ENCODE measurements at places on chromosomes 2 and 18.
A peak's percentile ranks its signal among the peaks of the same experiment; 100 is the strongest.

DNA sequence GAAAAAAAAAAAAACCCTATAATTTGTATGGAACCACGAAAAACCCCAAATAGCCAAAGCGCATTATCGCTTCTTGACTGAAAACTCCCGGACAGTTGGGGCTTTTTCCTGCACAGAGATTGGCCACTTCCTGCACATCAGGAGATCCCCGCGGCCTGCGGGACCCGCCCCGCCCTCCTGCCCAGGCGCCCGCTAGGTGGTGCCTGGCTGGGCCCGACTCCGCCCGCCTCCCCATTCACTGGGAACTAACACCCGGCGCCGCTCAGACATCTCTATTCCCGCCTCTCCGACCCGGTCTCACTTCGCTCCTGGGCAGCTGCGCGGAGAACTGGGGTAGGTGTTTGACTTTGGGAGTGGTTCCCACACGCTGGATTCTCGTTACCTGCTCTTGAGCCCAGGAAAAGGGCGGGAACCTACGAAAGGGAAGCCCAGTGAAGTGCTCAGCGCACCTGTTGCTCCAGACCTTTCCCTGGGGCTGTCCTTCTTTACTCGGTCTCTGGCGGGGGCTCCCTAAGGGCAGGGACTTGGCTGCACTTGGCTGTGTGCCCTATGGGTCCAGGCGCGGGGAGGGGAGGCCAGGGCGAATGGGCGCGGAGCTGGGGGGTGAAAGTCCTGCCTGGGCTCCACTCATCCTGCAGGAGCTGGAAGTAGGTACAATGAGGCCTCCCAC is at the start of gene HMSD:
Gene HMSD, plus strand, starts transcription at position 234 of the 670 bp plus-strand sequence. CDS start 4,155 bp downstream, outside the sequence.
- DNase-seq: peak; percentile 89

DNA sequence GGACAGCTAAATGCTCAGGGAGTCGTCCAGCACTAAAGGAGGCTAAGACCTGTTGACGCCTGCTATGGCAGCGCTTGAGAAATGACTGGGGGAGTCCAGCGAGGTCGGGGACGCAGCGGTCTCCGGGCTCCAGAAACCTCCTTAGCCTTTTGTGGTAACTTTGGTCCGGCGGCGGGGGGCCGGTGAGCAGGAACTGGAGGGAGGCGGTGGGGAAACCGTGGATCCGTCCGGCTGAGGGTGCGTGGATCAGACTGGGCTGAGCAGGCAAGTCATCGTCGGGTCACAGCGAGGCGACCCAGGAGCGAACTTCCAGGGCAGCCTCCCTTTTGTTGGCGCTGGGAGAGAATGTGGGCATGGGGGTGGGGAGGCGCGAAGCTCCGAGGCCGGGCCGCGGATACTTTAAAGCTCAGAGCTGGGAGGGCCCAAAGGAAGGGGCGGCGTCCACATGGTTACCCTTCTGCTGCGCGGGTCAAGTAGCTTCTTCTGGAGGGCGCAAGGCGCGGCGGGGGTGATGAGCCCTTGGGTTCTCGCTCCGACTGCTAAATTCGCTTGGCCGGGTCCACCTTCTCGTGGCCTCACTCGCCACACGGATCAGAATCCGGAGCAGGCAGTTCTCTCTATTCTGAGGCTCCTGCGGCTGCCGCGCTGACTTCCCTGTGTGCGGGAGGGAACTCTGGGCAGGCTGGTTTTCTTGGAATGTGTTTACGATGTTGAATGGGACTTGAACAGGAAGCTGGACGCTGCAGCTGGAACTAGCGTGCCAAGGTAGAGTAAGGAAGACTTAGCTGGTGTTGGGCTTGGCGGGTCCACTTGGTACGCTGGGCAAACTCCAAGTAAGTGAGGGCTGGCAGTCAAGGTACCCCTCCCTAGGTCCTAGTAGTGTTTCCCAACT is 920 bp downstream of the GULP1 start:
- DNase-seq: peak; percentile 91

- DNase-seq: no peak
Observed at GRCh38 chr2:9077691-9078090, 74.2 kb upstream of the MBOAT2 start.

- DNase-seq: peak; percentile 29
Observed at GRCh38 chr2:152115952-152116351, 17.1 kb upstream of the CACNB4 start.

DNA sequence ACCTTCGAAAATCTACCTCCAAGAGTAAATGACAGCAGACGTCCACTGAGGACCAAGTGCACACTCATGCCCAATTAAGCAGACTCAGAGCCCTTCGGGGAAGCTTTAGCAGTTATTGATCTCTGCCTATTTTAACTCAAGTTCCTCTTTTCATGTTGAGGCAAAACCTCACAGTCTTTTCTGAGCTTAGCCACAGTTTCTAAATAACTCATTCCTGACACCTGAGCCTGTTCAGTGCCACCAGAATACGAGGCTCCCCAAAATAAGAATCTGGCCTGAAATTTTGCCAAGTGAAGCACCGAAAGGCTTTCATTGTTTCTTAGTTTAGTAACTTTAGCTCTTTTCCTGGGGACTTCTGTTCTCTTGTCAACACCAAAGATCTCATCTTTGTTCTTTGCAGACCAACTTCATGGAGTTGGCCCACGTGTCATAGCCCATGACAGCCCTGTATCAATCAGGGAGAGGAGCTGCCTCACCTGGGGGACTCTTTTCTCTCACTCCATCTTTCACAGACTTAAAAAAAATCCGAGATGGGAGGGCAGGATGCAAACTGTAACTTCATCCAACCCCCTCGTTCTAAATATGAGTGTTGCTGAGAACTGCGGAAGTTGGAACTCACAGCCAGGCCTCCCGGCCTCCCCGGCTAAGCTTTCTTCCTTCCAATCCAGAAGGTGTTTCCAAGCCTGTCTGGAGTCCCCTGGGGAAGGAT is 22.2 kb downstream of the INPP5D start:
- DNase-seq: no peak

GRCh38 chr2:31739161-31739560 is 158.4 kb upstream of the SRD5A2 start:
- no peak for DNase-seq

- DNase-seq: peak; percentile 67
Observed at GRCh38 chr2:120134263-120134662, 88.9 kb downstream of the TMEM185B start.

DNA sequence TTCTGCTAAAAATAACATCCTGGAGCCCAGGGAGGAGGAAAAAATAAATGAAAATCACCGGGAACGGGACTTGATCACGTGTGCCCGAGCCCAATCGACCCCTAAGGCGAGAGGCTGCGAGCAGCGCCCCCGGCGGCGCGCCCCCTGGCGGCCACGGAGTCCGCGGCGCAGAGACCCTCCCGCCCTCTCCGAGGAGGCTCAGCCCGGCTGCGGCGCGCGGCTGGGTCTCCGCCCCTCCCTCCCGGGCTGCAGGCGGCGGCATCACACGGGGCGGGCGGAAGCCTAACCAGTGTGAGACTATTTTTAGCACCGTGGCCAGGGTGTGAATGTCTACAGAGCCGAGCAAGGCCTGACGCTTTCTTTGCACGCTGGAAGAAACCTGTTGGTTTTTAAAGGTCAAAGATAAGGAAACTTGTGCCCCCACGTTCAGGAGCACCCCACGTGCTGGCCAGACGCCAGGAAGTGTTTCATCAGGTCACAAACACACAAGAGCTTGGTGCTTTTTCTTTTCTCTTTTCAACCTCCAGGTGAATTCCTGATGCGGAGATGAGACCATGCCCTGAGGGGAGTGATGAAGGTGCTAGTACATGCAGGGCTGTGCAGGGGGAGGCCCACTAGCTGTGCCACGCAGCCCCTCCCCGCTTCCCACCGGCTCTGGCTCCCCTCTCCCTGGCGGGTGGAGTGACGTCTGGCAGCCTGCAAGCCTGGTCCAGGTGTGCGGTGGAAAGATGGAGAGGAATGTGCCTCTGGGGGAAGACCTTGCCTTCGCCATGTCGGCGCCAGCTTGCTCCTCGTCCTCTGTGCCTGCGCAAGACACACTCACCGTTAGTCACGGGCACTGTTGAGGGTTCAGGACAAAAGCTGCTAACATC is 35.3 kb upstream of the DNMT3A start:
- peak; percentile 87 for DNase-seq

DNA sequence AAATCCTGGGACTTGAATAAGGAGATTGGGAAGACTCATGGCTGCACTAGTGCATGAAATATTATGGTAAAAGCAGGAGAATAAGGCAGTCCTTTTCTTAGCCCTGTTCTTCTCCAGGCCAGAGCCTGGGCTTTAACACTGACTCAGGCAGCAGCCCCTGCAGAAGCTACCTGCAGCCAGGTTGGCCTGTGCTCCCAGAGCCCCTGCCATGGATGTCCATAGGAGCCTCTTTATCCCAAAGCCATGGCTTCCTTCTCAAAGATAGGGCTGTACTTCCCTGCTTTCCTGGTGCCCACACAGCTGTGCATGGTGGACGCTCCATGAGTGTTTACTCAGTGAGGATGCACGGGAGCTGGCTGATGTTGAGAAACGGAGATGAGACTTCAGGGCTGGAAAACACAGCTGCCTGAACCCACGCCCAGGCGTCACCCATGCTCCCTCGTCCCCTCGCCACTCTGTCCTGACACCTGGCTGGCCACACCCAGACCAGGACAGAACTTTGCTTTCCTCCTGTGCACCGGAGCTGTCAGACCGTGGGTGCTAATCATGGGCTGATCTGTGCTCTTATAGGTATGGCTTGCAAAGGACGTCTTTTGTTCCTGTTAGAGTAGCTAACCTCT is 135.5 kb downstream of the GLI2 start:
- DNase-seq: no peak

- DNase-seq: no peak
Observed at GRCh38 chr2:3913166-3913565, 209.8 kb downstream of the DCDC2C start.

DNA sequence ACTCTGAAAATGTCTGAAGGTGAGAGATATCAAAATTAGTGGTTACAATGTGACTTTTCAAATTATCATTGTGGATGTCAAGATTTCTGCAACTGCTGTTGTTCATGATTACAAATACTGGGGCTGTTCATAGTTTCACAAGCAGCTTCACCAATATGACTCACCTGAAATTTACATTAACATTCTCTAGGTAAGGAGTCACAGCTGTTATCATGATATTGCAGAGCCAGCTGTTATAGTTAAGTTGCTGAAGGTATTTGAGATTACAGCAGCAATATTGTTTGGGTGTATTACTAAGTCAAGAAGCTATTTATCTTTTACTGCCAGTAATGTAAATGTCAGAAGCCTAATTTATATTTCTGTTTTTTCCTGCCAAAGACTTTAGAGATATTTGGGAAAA is 140.0 kb downstream of the MC4R start:
- DNase-seq: peak; percentile 58

- DNase-seq: no peak
Observed at GRCh38 chr2:209788925-209789324, 17.3 kb downstream of the UNC80 start.

GRCh38 chr2:111710085-111710484 is 173.9 kb downstream of the ANAPC1 start:
- no peak for DNase-seq

DNA sequence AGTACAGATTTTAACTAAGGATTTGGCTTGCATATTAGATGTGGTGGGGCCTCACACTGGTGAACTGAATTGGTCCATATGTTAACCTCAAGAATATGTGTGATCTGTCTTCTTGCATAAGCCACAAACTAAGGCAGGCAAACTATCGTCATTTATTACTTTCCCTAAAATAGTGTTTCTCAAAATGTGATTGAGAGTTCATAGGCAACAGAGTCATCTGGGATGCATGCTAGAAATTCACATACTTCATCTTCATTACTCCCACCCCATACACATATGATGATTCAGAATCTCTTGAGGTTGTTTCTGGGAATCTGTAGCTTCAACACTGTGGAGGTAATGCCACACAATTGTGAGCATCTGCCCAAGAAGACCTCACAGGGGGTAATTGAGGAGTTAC is 822.8 kb upstream of the CDH2 start:
- no peak for DNase-seq

DNA sequence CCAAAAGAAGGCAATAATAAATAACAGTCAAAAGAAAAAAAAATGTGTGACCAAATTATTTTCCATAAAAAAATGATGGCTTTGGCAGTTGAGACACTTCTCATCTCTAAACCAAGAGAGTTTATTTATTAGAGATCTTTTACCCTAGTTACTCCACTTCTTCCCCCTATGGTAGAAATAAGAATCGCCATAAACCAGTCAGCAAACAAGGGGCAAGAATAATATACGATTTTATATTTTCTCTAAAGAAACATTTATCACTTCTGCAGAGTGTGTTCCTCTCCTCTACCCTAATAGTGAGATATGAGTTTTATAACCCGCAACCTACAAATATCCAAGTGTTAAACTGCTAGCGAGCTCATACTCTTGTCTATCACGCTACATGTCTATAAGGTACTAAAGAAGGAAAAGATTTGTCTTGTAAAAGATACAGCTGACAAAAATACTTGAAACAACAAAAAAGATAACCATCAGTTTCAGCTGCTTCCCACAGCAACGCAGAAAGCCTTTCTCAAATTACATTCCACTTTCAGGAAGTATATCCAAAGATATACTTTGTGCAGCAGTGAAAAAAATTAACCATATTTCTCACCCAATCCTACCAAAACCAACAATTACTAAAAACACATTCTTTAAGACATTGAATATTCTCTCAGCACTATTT is 2.3 kb downstream of the RNF103 start:
- DNase-seq: peak; percentile 45

DNA sequence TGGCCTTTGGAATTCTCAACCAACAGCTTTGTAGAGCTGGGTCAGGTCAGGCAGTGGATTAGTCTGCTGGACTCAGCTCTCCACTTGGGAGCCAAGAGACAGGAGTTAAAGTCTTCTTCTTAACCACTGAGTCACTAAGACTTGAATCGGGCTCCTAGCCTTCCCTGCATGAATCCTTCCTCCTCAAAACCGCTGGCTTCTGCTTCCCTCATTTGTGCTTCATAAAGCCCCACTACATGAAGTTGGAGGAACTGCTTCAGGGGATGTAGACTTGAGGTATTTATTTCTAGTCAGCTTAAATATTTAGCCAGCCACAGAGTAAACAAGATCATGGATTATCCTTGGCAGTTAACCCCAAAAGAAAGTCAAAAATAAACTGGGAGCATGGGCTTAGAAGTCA is 536.3 kb upstream of the TNP1 start:
- no peak for DNase-seq

- DNase-seq: no peak
Observed at GRCh38 chr18:55001394-55002024, 42.2 kb upstream of the CCDC68 start.

DNA sequence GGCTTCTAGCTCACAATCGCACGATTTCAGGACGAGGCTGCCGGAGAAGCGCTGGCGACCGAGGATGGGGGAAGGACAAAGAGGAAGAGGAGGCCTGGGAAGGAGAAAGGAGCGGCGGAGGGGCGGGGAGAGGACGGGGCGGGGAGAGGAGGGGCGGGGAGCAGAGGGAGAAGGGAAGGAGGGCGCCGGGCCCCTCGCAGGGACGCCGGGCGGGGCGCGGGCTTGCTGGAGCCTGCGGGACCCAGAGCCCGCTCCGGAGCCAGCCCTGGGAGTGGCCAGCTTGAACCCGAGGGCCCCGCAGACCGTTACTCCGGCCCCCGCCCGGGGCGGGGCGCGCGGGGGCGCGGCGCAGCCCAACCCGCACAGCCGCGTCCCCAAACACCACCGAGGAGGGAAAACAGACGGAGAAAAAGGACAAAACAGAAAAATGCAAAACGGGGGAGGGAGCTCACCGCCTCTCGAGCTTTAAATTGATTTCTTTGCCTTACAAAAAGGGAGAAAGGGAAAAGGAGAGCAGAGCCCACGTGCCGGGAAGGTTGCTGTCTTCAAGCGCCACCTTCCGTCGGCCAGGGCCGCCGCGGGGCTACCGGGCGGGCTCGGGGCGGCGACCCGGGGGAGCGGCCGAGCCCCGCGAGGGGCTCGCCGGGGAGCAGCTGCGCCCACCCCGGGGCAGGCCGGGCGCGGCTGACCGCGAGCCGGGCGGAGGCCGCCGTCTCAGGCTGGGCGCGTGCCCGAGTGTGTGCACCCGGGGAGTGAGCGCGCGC is 781 bp upstream of the SOX11 start:
- DNase-seq: no peak

All from RKO (cell line).